ENCODE measurements at places on chromosomes 5 and 9. TPM values are rescaled to one million over a fixed set of nuclear protein-coding genes. Genes with fewer than 3 reads are reported as not detected.

Gene WDR38
- not detected for total RNA-seq

Gene PCDHB11
- total RNA-seq = 0.24 TPM

GRCh38 chr5:153122403-153122802, 368.1 kb upstream of the GRIA1 start:
- no peak for DNase-seq
- no peak overlapping the region for H3K4me3 ChIP-seq
- no peaks in the 10 kb centered on the region for H3K36me3 ChIP-seq
- no peak overlapping the region for H3K27ac ChIP-seq

DNA sequence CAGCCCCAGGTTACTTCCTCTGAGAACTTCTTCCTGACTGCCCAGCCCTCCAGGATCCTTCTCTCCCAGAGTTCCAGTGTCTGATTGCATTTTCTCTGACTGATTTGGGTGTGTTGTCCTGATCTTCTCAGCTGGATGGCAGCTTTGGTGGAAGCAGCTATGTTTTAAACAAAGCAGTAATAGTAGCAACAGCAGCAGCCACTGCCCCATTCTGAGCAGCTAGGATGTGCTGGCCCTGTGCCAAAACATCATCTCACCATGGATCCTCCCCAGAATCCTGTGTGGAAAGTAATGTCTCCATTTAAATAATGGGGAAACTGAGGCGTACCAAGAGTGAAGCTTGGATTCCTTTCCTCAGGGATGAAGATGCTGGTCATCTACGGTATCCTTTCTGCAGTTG, 46.4 kb upstream of the PSD2 start:
- no peaks in the 10 kb centered on the region for H3K36me3 ChIP-seq
- H3K27ac ChIP-seq = no peak overlapping the region
- H3K27me3 ChIP-seq = no peaks in the 10 kb centered on the region
- H3K4me3 ChIP-seq = no peak overlapping the region
- no peak for DNase-seq
- H3K4me1 ChIP-seq = peaks cover 15% of the 10 kb centered on the region

- H3K27me3 ChIP-seq = no peaks in the 10 kb centered on the region
- no peak for DNase-seq
- no peak overlapping the region for H3K4me3 ChIP-seq
- H3K36me3 ChIP-seq = no peaks in the 10 kb centered on the region
These were observed 30.6 kb upstream of the SEMA4D start for GRCh38 chr9:89528540-89528939.
